Fibroblast of lung (primary cell): ENCODE measurements at places on chromosomes 13 and 19. TPM values are rescaled to one million over a fixed set of nuclear protein-coding genes. Genes with fewer than 3 reads are reported as not detected.

PGLYRP1 gene
- not detected in 2 replicates for total RNA-seq

LRRC8E gene
- total RNA-seq = 2.6 and 3.0 TPM in 2 replicates

LILRB1 gene
- not detected in 2 replicates for total RNA-seq

ZNF225 gene
- 8.2 and 10.2 TPM in 2 replicates for total RNA-seq

RPL18A gene
- total RNA-seq = 1,148 and 1,427 TPM in 2 replicates

FAAP24 gene
- 1.3 and 2.3 TPM in 2 replicates for total RNA-seq

ILF3 gene
- total RNA-seq = 55.0 and 78.4 TPM in 2 replicates

CEBPA gene
- 0.17 and 0.51 TPM in 2 replicates for total RNA-seq

PRR12 gene
- 1.0 and 2.1 TPM in 2 replicates for total RNA-seq

ACP7 gene
- not detected in 2 replicates for total RNA-seq

ZNF382 gene
- total RNA-seq = 13.4 and 16.0 TPM in 2 replicates
